Stomach (tissue), 19 donors: ENCODE measurements at places on chromosomes 2 and 18. TPM values are rescaled to one million over a fixed set of nuclear protein-coding genes. Genes with fewer than 3 reads are reported as not detected.

GRCh38 chr2:212908031-212908430 lies 243.4 kb downstream of the IKZF2 start:
- no peak for DNase-seq
- no peaks in the 10 kb centered on the region for H3K27me3 ChIP-seq
- H3K27ac ChIP-seq, result no peak overlapping the region

BOK gene
- 41.2 TPM for total RNA-seq

MLPH gene
- 657 TPM for total RNA-seq

GRCh38 chr2:230444832-230445231 lies 28.8 kb downstream of the SP100 start:
- no peaks in the 10 kb centered on the region for H3K27me3 ChIP-seq
- DNase-seq, result no peak

GRCh38 chr18:13269521-13270011 lies 51.0 kb downstream of the LDLRAD4 start:
- H3K4me3 ChIP-seq, result no peak overlapping the region
- peaks cover 72% of the 10 kb centered on the region for H3K4me1 ChIP-seq
- H3K36me3 ChIP-seq, result no peaks in the 10 kb centered on the region

DNA sequence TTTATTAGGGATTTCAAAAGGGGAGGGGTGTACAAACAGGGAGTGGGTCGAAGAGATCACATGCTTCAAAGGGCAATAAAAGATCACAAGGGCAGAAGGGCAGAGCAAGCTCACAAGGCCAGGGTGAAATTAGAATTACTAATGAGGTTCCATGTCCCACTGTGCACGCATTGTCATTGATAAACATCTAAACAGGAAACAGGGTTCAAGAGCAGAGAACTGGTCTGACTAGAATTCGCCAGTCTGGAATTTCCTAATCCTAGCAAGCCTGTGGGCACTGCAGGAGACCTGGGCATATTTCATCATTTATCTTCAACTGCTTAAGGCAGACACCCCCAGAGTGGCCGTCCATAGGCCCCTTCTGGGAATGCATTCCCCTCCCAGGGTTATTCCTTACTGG lies 408.2 kb downstream of the ZNF804A start:
- no peaks in the 10 kb centered on the region for H3K36me3 ChIP-seq
- H3K27ac ChIP-seq, result no peak overlapping the region
- H3K4me1 ChIP-seq, result no peaks in the 10 kb centered on the region
- H3K4me3 ChIP-seq, result no peak overlapping the region

- no peaks in the 10 kb centered on the region for H3K27me3 ChIP-seq
- H3K4me3 ChIP-seq, result no peak overlapping the region
- H3K27ac ChIP-seq, result no peak overlapping the region
- no peaks in the 10 kb centered on the region for H3K4me1 ChIP-seq
- H3K36me3 ChIP-seq, result no peaks in the 10 kb centered on the region
These were observed 24.6 kb upstream of the SCG2 start for GRCh38 chr2:223626716-223627115.

DNA sequence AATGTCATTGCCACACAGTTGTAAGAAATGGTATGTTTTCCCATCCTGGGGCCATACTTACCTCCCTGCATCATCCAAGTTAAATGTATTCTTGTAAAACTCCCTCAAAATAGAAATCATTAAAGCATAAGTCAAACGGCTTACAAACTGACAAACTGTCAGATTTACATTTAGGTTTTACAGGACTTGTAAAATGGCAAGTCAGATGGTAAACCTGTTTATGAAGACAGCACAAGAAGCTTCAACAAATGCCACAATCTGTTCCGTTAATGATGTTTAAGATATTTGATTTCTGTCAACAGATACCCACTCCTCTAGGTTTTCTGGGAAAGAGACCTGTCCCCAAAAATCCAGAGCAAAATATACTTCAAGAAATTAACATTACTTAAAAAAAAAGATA lies 197.2 kb downstream of the PID1 start:
- H3K27ac ChIP-seq, result no peak overlapping the region
- H3K4me3 ChIP-seq, result no peak overlapping the region
- H3K36me3 ChIP-seq, result no peaks in the 10 kb centered on the region
- no peaks in the 10 kb centered on the region for H3K4me1 ChIP-seq
- no peak for DNase-seq

GRCh38 chr18:41870817-41871216 lies 84.2 kb upstream of the PIK3C3 start:
- no peaks in the 10 kb centered on the region for H3K36me3 ChIP-seq
- H3K27ac ChIP-seq, result no peak overlapping the region
- no peak for DNase-seq
- H3K4me3 ChIP-seq, result no peak overlapping the region
- H3K4me1 ChIP-seq, result no peaks in the 10 kb centered on the region
- H3K27me3 ChIP-seq, result no peaks in the 10 kb centered on the region

RBMS1 gene
- total RNA-seq, result 134 TPM

- H3K4me1 ChIP-seq, result no peaks in the 10 kb centered on the region
- no peak overlapping the region for H3K4me3 ChIP-seq
- no peak for DNase-seq
- H3K27ac ChIP-seq, result no peak overlapping the region
- no peaks in the 10 kb centered on the region for H3K27me3 ChIP-seq
These were observed 264.0 kb upstream of the EPHA4 start for GRCh38 chr2:221836095-221836494.

- no peak overlapping the region for H3K4me3 ChIP-seq
- H3K36me3 ChIP-seq, result no peaks in the 10 kb centered on the region
- H3K4me1 ChIP-seq, result no peaks in the 10 kb centered on the region
- H3K27ac ChIP-seq, result no peak overlapping the region
- DNase-seq, result peak; percentile 9
- H3K27me3 ChIP-seq, result no peaks in the 10 kb centered on the region
These were observed 536.8 kb downstream of the XIRP2 start for GRCh38 chr2:167424803-167425755.

DNA sequence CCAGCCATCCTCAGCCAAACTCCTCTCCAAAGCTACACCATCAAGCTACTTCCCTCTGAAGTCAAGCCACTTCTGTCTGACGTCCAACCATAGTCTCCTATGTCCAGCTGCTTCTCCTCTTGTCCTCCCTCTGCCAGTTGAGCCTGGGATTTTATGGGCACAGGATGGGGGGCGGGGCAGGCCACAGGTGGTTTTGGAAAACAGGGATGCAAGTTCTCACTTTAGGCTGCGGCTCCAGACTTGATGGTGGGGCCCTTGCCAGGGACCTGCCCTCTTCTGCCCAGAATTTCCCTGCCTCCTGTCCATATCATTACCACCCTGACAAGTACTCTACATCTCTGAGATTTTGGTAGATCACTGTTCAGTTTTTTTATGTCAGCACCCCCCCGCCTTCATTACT lies 41.6 kb downstream of the TEX51 start:
- no peak overlapping the region for H3K27ac ChIP-seq
- DNase-seq, result no peak

GRCh38 chr2:110124939-110125691 lies 9.5 kb upstream of the MALL start:
- no peak overlapping the region for H3K27ac ChIP-seq
- peaks cover 7% of the 10 kb centered on the region for H3K27me3 ChIP-seq
- no peak overlapping the region for H3K4me3 ChIP-seq

LRRC30 gene
- total RNA-seq, result not detected

LCT gene
- not detected for total RNA-seq

DNA sequence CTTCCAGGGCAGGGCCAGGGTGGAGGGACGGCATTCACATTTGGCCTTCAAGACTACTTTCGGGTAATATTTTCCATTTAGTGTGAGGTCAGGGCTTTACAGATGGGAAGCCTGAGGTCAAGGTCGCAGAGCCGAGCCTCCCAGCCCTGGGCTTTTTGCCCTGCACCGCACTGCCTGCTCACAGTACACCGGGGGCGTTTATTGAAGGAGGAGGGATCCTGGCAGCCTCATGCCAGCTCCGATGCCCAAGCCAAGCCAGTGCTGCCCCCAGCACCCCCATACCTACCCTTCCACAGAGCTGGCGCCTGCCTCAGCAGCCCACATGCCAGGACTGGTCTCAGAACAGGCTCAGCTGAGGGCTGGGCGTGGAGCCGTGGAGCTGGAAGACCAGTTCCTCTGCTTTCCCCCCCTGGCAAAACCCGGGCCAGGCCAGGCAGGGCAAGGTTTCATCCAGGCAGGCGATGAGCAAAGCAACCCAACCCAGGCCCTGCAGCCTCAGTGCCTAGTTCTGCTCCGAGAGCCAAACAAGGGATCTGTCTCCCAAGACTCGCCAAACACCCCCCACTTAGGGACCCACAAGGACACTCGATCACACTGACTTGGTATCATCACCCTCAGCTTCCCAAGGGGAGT lies 11.9 kb downstream of the SDC1 start:
- peak; percentile 82 for DNase-seq
- no peaks in the 10 kb centered on the region for H3K27me3 ChIP-seq

- no peaks in the 10 kb centered on the region for H3K27me3 ChIP-seq
- H3K27ac ChIP-seq, result no peak overlapping the region
- no peak for DNase-seq
- peaks cover 10% of the 10 kb centered on the region for H3K4me1 ChIP-seq
These were observed 93.2 kb downstream of the KLF7 start for GRCh38 chr2:207072571-207072970.

ST8SIA5 gene
- not detected for total RNA-seq

GRCh38 chr2:227889336-227889735 lies 17.9 kb downstream of the DAW1 start:
- H3K27me3 ChIP-seq, result no peaks in the 10 kb centered on the region
- no peaks in the 10 kb centered on the region for H3K36me3 ChIP-seq
- no peaks in the 10 kb centered on the region for H3K4me1 ChIP-seq
- no peak overlapping the region for H3K4me3 ChIP-seq
- H3K27ac ChIP-seq, result no peak overlapping the region

DNA sequence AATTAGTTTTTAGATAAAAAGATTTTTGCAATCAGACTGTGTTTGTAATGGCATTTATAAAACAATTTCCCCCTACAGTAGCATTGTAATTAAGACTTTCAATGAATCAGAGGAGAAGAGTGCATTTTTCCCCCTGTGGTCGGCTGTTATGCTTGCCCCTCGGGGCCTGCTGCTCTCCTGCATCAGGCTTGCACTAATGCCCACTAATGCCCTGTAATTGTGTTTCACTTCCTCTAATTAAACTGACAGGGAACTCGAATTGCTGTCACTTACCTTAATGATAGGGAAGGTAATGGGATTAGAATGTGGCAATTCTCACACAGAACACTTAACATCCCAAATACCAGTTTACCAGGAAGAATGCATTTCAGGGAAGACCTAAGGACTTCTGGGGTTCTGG lies 61.2 kb upstream of the LRRTM1 start:
- DNase-seq, result no peak
- no peaks in the 10 kb centered on the region for H3K4me1 ChIP-seq
- H3K27ac ChIP-seq, result no peak overlapping the region
- H3K4me3 ChIP-seq, result no peak overlapping the region

IL1RL2 gene
- 2.9 TPM for total RNA-seq

DNA sequence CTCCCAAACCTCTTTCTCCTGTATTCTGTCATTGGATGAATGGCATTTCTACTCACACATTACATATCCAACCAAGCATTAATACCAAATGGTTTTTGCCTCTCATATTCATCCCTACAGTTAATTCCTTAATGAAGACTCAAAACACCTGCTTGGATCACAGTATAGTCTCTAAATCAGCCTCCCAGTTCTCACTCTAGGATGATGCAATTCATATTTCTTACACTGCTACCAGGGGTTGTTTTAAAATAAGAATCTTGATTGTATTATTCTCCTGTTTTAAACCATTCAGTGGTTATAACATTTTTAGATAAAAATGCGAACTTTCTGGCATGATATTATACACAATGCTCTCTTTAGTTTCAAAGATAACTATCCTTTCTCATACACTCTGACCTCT lies 281.4 kb upstream of the ZEB2 start:
- no peaks in the 10 kb centered on the region for H3K27me3 ChIP-seq
- H3K36me3 ChIP-seq, result no peaks in the 10 kb centered on the region
- no peak overlapping the region for H3K27ac ChIP-seq
- no peaks in the 10 kb centered on the region for H3K4me1 ChIP-seq
- H3K4me3 ChIP-seq, result no peak overlapping the region

CFC1 gene
- total RNA-seq, result not detected

DNA sequence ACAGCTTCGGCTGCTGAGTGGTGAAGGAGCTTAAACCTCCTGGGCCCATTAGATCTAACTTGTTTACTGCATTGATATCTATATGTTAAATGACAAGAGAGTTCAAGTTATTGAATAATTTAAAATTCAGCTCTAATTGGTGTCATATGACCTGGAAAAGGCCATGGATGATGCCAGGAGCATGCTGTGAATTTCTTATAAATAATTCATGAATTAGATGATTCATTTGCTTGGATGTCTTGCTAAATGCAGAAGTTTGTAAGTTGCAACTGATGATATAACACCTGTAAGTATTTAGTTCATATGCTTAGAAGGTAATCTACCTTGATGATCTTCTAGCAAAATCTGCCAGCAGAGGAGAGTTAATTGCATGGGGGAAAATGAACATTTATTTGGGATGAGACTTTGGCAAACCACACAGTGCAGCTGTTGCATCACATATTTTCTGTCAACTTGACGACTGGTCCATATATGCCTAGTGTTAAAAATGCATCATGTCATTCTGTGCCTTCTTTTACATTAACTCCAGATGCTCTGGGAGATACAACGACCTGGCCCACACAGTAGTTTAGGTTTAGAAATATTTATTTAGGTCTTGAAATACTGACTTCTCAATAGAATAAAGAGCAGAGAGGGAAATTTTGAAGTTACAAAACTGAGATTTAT lies 226.3 kb downstream of the KIAA1328 start:
- H3K27ac ChIP-seq, result no peak overlapping the region
- DNase-seq, result no peak
- H3K4me1 ChIP-seq, result no peaks in the 10 kb centered on the region
- no peaks in the 10 kb centered on the region for H3K27me3 ChIP-seq
- H3K4me3 ChIP-seq, result no peak overlapping the region

DNA sequence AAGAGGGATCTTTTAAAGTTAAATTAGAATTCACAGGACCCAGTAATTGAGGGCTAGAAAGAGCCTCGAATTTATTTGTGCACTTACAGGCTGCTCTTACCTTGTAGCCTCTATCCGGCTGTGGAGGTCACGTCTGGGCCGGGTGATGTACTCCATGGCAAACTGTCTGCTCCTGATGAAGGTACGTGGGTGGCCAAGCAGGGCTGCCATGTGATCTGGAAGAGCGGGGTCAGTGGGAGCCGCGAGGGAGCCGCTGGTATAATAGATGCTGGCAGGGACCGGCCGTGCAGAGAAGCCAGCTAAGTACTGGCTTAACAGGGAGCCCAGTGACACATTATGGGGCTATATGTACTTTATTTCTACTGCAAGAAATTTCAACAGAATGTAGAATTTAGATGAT lies 59.2 kb downstream of the ADI1 start:
- no peaks in the 10 kb centered on the region for H3K4me1 ChIP-seq
- H3K36me3 ChIP-seq, result peaks cover 86% of the 10 kb centered on the region
- no peak overlapping the region for H3K4me3 ChIP-seq
- peak; percentile 23 for DNase-seq
- no peak overlapping the region for H3K27ac ChIP-seq

LYPD6 gene
- not detected for total RNA-seq

MBOAT2 gene
- total RNA-seq, result 10.0 TPM

DNA sequence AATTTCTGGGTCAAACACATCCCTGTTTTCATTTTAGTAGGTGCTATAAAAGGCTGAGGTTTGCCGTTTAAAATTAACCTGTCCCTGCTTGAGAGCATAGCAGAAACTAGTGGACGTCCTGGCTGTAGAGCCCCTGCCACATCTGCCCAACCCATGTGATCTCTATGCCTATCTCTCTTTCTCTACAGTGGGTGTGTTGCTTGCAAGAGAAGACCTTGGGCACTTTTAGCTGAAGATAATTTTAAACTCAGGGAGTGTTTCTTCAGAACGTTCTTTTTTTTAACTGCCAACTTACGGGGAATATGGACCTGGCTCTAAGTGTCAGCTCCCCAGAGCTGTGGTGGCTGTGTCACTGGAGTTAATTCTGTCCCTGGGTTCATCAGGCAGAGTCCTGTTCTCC lies 100.6 kb downstream of the NRP2 start:
- H3K27ac ChIP-seq, result peak overlapping the region; percentile 50
- DNase-seq, result no peak
- no peaks in the 10 kb centered on the region for H3K36me3 ChIP-seq
- H3K4me3 ChIP-seq, result no peak overlapping the region
- H3K4me1 ChIP-seq, result peaks cover 12% of the 10 kb centered on the region
- no peaks in the 10 kb centered on the region for H3K27me3 ChIP-seq

GREB1 gene
- 1.3 TPM for total RNA-seq
